ENCODE measurements at places on chromosomes 6 and 20.
A peak's percentile ranks its signal among the peaks of the same experiment; 100 is the strongest.

DNA sequence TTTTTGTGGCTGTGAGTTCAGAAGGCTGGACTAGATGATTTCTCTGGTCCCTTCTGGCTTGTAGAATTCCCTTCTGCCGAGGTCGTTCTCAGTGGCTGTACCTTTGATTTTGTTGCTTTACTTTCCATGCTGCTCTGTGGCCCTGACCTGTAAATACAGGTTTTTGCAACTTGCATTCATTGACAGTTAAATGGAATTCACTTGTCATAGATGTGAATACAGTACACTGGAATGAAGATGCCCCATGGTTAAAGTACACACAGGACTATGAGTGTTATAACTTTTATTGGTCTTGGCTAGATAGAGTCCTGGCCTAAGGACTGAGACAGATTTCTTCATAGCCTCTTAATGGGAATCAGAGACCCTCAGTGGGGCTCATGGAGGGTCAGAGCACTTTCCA lies 12.9 kb upstream of the EFCAB8 start:
- no peak for DNase-seq

DNA sequence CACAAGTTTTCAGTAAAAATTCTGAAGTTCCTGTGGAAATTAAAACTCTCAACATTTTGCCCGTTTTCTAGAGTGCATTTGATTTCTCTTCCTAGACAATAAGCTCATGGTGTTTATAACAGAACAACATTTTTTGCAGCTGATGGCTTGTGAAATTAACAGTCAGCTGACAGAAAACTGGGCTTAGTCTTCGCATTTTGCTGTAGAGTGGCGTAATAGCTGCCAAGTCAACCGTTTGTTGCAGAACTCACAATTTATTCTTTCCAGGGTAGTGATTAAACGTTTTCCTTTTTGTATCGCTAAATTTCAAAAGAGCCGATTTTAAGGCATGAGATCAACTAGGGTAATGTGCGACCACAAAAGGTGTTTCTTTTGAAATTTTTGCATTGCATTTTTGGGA lies 1.4 kb downstream of the SPO11 start:
- DNase-seq, result no peak

GRCh38 chr6:118748311-118749062 lies 97.1 kb upstream of the CEP85L start:
- DNase-seq, result no peak

DNA sequence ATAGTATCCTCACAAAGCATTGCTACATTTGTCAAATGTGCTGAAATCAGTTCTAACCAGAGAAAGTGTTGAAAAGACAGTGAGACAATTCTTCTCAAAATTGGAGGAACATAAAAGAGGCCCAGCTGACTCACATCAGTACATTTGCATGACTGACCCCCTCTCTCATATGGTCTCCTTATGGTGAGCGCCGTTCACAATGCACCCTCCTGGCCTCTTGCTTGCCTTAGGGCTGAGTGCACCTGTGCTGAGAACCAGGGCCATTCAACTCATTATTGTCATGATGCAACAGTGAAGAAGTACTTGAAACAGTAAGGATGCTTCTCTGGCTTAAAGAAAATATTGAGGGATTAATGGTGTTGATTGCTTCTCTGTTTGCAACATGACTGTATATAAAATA lies 375.2 kb upstream of the AGPAT4 start:
- no peak for DNase-seq

GRCh38 chr20:37469531-37469930 lies 51.5 kb upstream of the NNAT start:
- DNase-seq, result no peak

GRCh38 chr20:59190466-59190865 lies 26.8 kb downstream of the ZNF831 start:
- peak; percentile 54 for DNase-seq

GRCh38 chr20:16661756-16662155 lies 68.1 kb upstream of the SNRPB2 start:
- DNase-seq, result no peak

DNA sequence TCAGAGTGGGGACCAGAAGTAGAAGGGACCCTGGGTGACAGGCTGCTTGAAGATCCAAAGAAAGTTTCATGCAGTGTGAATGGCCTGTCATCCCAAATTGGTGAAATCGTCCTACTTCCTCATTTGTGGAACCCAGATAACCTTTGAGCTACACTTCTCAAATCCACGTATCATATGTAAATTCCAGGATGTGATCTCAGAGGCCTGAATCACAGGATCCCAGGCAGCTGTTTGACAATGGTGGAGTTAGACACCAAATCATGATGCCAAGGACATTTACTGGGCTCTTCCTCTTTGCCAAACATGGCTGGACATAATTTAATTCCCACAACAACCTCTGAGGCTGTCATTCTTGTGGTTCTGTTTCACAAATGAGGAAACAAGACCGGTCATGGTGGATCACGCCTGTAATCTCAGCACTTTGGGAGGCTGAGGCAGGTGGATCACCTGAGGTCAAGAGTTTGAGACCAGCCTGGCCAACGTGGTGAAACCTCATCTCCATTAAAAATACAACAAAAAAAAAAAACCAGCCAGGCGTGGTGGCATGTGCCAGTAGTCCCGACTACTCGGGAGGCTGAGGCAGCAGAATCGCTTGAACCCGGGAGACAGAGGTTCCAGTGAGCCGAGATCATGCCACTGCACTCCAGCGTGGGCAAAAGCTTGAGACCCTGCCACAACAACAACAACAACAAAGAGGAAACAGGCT lies 39.9 kb upstream of the TTPAL start:
- no peak for DNase-seq
